Type B pancreatic cell (in vitro differentiated cells): ENCODE measurements at places on chromosomes 4 and X. TPM values are rescaled to one million over a fixed set of nuclear protein-coding genes. Genes with fewer than 3 reads are reported as not detected.

SSX2B gene
- not detected in 2 replicates for total RNA-seq

CYBB gene
- total RNA-seq: 0.17 TPM in 2 replicates

DNA sequence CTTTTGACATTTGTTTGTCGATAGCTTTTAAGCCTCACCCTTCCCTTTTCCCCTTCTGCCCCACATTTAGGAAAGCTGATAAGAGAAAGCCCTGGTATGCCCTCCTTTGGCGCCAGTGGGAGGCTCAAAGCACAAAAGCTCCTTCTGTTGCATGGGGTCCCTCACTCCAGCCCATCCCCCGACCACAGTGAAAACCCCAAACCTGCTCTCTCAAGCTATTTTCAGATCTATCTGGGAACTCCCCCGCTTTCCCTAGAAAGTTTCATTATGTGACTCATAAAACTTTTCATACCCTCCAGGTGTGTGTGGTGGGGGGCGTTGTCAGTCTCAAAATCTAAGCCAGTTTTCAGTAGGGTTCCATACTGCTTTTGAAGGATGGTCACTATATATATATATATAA, 259.0 kb upstream of the PCDH7 start:
- DNase-seq: no peak

DNA sequence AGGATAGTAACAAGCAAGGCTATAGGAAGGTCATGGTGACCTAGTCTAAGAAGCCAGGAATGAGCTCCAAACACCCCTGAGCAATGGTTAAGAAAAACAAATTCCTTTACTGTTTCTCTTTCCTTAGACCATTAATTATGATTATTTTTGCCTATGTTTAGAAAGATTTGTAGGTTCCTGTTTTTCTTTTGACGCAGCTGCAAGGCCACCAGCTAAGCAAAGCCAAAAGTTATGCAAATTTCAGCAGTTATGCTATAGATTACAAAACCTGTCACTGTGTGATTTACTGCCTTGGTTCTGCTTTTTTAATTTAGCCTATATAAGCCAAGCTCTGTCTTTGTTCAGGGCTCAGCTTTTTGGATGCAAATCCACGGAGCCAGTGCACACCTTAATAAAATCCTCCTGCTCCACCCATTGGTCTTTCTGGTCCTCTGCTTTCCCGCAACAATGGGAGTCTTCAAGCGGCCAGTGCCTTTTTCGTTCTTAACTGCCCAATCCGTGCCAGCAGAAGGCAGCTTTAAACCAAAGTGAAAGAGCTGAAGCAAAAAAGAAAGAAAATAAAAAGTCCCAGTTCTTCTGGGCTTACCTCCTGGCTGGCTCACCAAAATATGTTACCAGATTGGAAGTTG, 1.4 kb upstream of the CEP135 start:
- DNase-seq: no peak

DNA sequence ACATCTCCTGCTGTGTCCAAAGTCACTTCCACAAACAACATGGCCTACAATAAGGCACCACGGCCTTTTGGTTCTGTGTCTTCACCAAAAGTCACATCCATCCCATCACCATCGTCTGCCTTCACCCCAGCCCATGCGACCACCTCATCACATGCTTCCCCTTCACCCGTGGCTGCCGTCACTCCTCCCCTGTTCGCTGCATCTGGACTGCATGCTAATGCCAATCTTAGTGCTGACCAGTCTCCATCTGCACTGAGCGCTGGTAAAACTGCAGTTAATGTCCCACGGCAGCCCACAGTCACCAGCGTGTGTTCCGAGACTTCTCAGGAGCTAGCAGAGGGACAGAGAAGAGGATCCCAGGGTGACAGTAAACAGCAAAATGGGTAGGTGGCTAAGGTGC, 123.9 kb downstream of the PDLIM5 start:
- no peak for DNase-seq

DNA sequence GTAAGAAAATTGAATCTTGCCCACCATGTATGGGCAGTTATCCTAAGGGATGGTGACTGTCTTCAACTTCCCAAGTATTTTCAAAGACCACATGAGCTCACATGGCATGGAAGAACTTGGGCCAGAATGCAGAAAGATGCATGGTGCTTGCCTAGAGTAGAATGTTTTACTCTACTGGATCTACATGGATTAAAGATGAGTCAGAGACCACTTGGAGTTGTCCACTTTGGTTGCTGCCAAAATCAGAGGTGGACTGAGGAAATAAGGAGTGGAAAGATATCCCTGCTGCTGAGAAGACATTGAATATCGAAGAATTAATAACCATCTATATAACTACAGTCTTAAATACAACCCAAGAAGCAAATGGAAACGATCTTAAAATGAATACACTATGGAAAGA, 498.1 kb downstream of the NLGN4X start:
- DNase-seq: no peak

DNA sequence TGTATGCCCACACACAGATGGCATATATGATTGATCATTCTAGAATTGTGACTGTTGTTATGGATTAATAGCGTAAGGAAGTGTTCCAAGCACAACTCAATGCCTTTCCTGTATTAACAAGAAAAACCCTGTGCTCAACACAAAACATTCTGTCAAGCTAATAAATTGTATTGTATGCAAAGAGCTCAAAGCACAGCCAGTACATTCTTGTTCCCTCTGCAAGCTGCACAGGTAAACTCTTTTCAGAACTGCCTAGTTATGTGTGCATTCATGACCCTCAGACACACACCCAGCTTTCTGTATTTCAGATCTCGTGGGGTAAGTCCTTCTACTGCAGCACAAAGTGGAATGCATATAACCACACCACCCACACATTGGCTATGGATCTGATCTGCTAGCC, 34.3 kb upstream of the BANK1 start:
- no peak for DNase-seq

DNA sequence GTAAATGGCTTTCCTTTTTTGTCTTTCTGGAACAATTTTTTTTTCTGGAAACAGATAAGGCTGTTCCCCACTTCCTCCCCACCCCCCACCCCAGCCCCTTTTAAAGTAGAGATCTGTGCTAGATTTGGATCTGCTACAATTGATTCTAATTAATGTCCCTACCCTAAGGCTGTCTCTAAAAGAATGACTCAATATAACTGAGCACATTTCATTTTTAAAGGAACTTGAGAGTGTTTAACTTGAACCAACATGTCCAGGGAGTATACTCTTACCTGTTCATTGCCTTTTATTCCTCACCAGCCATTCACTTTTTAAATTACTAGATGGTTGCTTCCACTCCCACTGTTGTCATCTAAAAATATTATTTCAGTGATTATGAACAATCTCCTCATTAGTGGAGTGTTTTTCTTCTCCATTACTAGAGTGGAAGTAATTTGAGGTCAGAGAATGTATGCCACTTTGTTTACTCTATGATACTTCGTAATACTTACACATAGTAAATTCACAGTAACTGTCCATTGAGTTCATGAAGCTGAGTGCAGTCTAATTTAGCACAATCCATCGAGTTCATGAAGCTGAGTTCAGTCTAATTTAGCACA, 14.1 kb upstream of the CNOT6L start:
- no peak for DNase-seq

DNA sequence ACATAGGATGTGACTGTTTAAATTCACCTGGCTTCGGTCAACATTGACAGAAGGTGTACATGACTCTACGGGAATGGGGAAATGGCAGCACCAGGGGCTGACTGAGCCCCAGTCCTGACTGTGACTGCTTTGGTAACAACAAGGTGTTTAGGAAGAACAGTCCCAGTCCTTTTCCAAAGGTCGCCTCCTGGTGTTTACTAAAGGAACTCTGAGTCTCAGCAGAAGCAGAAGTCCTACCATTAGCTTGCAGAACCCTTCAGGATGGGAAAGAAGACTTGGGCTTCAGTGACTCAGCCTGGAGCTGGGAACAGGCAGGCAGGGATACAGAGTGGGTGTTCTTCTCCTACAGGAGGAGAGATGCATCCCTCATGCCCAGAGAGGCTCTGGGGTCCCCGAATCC, 103.3 kb downstream of the MGST2 start:
- no peak for DNase-seq
